ENCODE measurements at places on chromosomes 5 and 9.

DNA sequence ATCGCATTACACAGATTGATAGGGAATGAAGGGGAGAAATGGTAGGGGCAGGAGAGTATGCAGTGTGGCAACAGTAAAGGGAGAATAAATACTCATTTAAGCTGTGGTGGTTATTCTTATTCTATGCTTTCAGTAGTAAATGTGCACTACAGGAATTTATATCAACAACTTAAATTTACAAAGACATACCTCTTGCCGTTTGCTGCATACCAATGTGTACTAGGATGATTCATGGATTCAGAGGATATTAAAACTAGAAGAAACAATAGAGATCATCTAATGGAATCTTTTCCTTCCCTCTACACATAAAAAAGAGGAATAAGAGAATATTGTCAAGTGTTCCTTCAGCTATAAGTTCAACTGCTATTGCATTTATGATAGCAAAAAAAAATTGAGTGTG, 103.3 kb upstream of the RASA1 start:
- DNase-seq: peak; percentile 12

DNA sequence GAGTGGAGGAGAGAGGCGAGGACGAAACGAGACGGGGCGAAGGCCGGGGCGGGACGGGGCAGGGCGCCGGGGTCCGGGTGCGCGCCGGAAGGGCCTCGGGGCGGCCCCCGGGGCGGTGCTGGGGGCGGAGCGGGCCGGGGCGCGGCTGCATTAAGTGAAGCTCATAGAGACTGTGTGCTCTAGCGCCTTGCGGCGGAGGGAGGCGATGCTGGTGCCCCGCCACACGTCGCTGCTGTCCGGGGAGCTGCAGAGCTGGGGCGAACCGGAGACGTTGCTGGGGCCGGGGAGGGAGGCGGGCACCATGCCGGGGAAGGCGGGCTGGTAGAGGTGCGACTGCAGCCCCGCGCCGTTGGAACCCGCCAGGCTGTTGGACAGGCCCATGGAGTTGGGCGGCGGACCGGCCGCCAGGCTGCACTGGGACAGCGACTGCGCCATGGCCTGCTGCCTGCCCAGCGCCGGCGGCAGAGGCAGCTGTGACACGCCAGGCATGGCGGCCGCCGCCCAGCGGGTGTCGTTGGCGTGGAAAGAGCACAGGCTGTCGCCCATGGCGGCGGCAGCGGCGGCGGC, 8.3 kb downstream of the OTP start:
- peak; percentile 28 for DNase-seq

DNA sequence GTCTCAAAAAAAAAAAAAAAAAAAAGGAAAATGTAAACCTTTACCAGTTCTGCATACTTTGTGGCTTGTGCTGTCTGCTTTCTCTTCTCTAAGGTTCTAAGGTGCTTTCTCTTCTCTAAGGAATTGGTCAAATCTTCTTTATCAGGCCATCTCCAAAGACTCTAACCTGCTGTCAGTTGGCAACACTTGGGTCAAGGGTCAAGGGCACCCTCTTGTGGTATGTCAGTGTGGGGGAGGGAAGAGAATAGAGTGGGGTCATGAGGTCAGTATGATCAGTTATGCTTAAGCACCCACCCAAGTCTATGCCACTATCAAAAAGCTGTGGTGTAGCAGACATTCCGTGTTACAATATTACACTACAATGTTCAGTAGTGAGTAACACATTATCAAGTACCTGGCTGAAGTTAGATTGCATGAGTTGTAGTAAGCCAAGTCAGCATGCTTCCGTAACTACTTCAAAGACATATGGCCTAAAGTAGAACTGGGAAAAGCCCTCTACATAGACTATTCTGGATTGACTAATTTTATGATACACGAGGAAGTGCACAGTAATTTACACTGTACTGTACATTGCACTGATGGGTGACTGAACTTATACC, 25.0 kb upstream of the CCL28 start:
- DNase-seq: no peak

GRCh38 chr9:96071076-96071814, 195.8 kb downstream of the ERCC6L2 start:
- peak; percentile 29 for DNase-seq

GRCh38 chr5:145951071-145951470, 14.7 kb downstream of the SH3RF2 start:
- DNase-seq: no peak

DNA sequence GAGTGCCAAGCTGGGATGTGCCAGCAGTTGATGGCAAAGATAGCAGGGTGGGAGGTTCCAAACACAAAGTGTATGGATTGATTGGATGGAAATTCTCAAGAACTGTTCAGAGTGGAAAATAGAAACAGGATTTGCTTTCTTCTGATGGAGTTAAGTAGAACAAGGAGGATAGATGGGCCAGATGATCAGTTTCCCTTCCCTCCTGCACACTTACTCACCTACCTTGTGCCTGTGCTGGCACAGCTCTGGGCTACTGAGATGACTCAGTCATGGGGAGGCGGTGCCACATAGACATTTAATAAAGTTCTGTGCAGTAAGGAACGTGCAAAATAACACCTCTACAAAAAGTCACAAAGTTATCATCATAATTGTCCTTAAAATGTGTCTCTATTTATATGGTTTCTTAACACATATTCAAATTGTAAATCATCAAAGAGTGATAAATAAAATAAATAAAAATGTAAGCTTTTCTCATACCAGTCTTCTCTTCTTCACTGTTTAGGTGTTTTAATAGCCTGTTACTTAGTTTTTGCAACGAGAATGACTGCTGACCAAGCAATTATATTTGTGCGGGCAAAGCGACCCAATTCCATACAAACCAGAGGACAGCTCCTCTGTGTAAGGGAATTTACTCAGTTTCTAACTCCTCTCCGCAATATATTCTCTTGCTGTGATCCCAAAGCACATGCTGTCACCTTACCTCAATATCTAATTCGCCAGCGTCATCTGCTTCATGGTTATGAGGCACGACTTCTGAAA, 12.7 kb downstream of the PTPDC1 start:
- DNase-seq: peak; percentile 6

DNA sequence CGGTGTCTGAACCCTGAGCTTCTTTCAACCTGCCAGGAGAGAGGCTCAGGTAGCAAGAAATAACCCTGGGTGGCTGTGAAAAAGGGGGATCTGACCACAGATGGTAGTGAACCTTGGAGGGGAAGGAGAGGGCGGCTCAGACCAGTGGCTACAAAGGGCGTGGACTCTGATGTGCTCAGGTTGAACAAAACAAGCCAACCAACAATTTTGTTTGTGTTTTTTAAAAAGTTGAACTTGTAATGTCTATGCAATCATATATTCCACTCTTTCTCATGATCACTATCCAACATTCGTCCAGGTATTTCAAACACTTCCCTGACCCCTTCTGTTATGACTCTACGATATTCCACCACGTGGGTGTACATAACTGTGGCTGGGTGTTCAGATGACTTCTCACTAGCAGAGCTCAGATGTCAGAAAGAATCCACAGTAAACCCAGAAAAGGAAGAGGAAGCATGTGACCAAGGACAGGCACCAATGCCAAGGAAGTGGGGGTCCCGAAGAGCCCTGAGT, 20.0 kb downstream of the PTPN3 start:
- no peak for DNase-seq

GRCh38 chr9:127970401-127971313, 10.1 kb downstream of the EEIG1 start:
- no peak for DNase-seq

DNA sequence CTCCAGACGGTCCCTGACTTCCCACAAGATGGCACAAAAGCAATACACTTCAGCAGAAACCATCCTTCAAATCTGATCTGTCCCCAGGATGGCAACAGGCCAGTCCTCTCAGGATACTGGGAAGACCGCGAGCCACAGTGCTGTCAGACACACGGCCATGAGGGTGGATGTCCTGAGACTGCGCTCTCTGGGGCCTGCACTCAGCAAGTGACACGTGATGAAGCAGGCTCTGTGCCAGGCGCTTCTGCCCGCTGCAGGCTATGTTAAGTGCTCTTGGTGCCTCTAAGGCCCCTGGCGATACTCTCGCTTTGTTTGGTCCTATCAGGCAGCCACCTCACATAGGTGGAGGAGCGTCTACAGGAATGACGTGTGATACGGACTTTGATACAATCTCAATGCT, 7.1 kb downstream of the BRD9 start:
- DNase-seq: no peak

DNA sequence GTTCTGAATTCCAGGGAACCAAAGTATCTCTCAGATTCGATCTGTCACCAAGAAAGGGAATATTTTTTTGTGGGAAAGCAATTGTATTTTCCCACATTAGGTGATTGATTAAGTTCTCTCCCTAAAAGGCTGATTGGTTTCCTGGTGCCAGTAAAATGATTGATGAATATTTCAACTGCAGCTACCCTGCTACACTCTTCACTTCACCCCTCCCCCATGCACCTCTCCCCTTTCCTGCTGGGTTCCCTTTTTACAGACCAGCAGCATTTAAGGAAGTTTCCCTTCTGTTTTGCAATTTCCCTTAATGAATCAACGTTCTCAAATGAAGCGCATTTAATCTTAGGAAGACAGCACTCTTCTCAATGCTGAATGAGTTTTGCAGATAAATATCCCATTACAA, 13.1 kb downstream of the NR6A1 start:
- DNase-seq: no peak

GRCh38 chr9:35552376-35552775, 52.7 kb upstream of the TESK1 start:
- no peak for DNase-seq

GRCh38 chr9:90555351-90556057, 87.1 kb downstream of the DIRAS2 start:
- no peak for DNase-seq

DNA sequence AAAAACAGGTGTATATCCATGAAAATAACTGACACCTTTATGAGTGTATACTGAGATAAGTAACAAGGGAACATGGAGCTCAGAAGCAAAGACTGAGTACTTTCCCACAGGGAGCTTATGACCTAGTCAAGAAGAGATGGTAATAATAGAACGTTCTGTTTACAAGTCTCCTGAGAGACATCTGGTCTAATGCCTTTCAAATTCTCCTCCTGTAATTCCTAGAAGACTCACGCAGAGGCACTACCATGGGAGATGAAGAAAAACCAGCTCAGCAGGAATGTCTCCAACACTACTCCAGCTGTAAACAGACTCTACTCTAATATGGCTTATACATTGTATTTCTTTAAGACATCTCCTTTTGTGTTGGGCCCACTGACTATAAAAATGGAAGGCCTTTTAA, 503.6 kb upstream of the TUSC1 start:
- no peak for DNase-seq

All from fibroblast of skin of right quadriceps (primary cell).